Adipose tissue (tissue), 3 donors: ENCODE measurements at places on chromosomes 3 and 15. TPM values are rescaled to one million over a fixed set of nuclear protein-coding genes. Genes with fewer than 3 reads are reported as not detected.

Gene CPLX3
- polyA plus RNA-seq, result not detected

Gene LHFPL4
- polyA plus RNA-seq, result 0.51 TPM

Gene GP5
- polyA plus RNA-seq, result 0.05 TPM

Gene LXN
- polyA plus RNA-seq, result 51.2 TPM

Gene CFAP92
- 0.16 TPM for polyA plus RNA-seq

Gene TOPAZ1
- not detected for polyA plus RNA-seq

Gene ZNF774
- polyA plus RNA-seq, result 1.1 TPM

Gene IMP3
- polyA plus RNA-seq, result 58.8 TPM

Gene A4GNT
- not detected for polyA plus RNA-seq

Gene NR1I2
- polyA plus RNA-seq, result not detected

Gene MCTP2
- 3.8 TPM for polyA plus RNA-seq

Gene LRTM1
- not detected for polyA plus RNA-seq

Gene DNAJB11
- polyA plus RNA-seq, result 40.7 TPM

Gene RPS17
- polyA plus RNA-seq, result 6,403 TPM

Gene CTXN2
- not detected for polyA plus RNA-seq

Gene REC114
- polyA plus RNA-seq, result not detected

Gene CELF6
- 1.9 TPM for polyA plus RNA-seq

Gene CNTN4
- polyA plus RNA-seq, result 1.7 TPM

Gene GXYLT2
- 0.58 TPM for polyA plus RNA-seq

Gene WNT7A
- polyA plus RNA-seq, result not detected

Gene PRSS50
- 0.07 TPM for polyA plus RNA-seq

Gene TM4SF1
- polyA plus RNA-seq, result 73.9 TPM

Gene MME
- 16.0 TPM for polyA plus RNA-seq

Gene SPINK8
- not detected for polyA plus RNA-seq

Gene TGM4
- polyA plus RNA-seq, result not detected

Gene RAB11A
- 103 TPM for polyA plus RNA-seq

Gene NRG4
- 0.79 TPM for polyA plus RNA-seq

Gene ITIH1
- 0.37 TPM for polyA plus RNA-seq

Gene ZBTB38
- polyA plus RNA-seq, result 18.2 TPM

Gene GREM1
- polyA plus RNA-seq, result 0.76 TPM

Gene HAPLN3
- polyA plus RNA-seq, result 2.8 TPM

Gene KCNMB2
- 1.8 TPM for polyA plus RNA-seq

Gene H1-8
- not detected for polyA plus RNA-seq

Gene CD200
- 13.0 TPM for polyA plus RNA-seq

Gene ITGB5
- polyA plus RNA-seq, result 17.1 TPM

Gene SERPINI2
- 364 TPM for polyA plus RNA-seq

Gene EDEM1
- polyA plus RNA-seq, result 6.1 TPM

Gene POLQ
- 0.06 TPM for polyA plus RNA-seq

Gene SUCNR1
- 1.3 TPM for polyA plus RNA-seq

Gene FAM3D
- polyA plus RNA-seq, result 2.9 TPM

Gene CPA3
- 4.0 TPM for polyA plus RNA-seq

Gene CADM2
- polyA plus RNA-seq, result 0.34 TPM

Gene PAK6
- polyA plus RNA-seq, result 0.11 TPM

Gene STXBP5L
- polyA plus RNA-seq, result not detected

Gene SI
- not detected for polyA plus RNA-seq

Gene CCR8
- polyA plus RNA-seq, result not detected

Gene PLSCR2
- polyA plus RNA-seq, result 0.14 TPM

Gene CFAP44
- polyA plus RNA-seq, result 2.0 TPM

Gene OCA2
- polyA plus RNA-seq, result not detected

Gene PTX3
- polyA plus RNA-seq, result 29.2 TPM

Gene HEXA
- polyA plus RNA-seq, result 36.7 TPM

Gene SPTBN5
- polyA plus RNA-seq, result 1.9 TPM

Gene INSYN1
- polyA plus RNA-seq, result 1.3 TPM

Gene MESP1
- polyA plus RNA-seq, result 25.5 TPM

Gene IQCH
- polyA plus RNA-seq, result 0.45 TPM
